ENCODE measurements at places on chromosomes 5 and 9.

DNA sequence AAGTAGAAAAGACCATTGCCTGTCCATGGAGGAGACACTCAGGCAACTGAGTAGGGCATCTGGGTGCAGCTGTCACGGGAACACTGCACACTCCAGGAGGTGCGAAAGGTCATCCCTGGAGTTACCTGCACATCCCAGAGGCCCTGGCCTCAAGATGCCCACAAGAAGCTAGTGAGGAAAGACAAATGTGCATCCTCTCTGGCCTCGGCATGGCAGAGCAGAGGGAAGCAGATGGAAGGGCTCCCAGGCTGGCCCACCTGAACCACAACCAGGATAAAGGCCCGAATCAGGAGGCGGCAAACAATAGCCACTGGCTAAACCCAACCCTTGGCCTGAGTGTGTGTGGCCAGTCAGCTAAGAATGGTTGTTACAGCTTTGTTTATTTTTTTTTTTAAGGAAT is 231.7 kb downstream of the SYK start:
- DNase-seq: no peak

GRCh38 chr9:84382720-84383119 is 42.2 kb upstream of the SLC28A3 start:
- DNase-seq: no peak

- DNase-seq: peak; percentile 57
These were observed 12.5 kb downstream of the MAPKAP1 start for GRCh38 chr9:125694478-125694877.

DNA sequence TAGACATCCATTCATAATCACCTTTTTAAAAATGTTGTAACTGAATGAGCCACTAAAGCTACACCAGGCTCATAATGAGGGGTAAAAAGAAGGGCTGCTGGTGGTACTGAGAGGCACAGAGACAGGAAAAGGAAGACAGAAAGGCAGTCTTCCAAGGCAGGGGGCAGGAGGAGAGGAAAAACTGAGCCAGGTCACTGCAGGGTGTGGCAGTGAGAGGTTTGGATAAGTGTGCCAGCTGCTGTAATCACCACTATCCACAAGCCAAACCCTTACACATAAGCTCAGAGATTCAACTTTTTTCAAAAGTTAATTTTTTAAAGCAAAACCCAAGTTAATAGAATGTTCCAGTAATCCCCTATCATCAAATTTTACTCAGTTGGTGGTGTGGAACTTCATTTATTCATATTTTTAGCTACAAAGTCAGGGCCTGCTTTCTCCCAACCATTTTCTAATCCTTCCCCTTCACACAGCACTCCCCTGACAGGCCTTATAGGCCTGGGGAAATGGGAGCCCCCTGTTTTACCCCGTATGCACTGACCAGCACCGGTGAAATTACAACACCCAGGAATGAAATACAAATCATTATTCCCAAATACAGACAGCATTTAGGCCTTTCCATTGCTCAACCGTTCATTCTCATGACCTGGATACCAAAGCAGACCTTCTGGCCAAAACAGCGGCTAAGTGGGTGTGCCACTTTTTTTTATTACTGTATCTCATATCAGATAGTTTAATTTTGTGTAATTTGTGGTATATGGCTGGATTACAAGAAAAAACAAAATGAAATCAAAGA is 76.3 kb downstream of the EFNA5 start:
- DNase-seq: peak; percentile 32

DNA sequence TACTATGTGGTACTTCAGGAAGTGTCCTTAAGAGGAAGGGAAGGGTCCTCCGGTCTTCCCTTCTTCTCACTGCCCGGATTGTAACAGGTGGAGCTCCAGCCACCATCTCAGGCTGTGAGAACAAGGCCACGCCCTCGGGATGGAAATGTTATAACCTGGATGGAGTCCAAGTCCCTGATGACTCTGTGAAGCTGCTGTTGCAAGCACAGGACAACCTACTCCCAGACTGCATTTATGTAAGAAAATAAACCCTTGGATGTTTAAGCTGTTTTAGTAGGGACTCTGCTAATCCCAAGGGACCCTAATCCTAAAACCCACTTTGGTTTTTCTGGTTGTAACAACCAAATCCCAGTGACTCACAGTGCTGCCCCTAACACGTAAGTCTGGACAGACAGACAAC is 221.6 kb downstream of the ACTL7B start:
- DNase-seq: peak; percentile 58

GRCh38 chr9:115152281-115152820 is 34.4 kb upstream of the TNC start:
- DNase-seq: no peak

DNA sequence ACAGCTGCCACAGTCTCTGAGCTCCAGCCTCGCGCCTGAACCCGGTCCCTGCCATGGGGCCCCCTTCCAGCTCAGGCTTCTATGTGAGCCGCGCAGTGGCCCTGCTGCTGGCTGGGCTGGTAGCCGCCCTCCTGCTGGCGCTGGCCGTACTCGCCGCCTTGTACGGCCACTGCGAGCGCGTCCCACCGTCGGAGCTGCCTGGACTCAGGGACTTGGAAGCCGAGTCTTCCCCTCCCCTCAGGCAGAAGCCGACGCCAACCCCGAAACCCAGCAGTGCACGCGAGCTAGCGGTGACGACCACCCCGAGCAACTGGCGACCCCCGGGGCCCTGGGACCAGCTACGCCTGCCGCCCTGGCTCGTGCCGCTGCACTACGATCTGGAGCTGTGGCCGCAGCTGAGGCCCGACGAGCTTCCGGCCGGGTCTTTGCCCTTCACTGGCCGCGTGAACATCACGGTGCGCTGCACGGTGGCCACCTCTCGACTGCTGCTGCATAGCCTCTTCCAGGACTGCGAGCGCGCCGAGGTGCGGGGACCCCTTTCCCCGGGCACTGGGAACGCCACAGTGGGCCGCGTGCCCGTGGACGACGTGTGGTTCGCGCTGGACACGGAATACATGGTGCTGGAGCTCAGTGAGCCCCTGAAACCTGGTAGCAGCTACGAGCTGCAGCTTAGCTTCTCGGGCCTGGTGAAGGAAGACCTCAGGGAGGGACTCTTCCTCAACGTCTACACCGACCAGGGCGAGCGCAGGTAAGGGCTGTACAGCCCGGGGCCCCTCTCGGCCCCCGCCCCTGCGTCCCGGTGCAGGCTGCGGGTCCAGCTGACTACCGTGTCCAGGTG is 509 bp downstream of the LVRN start:
- peak; percentile 29 for DNase-seq

GRCh38 chr5:8184455-8185063 is 315.6 kb downstream of the MTRR start:
- DNase-seq: peak; percentile 17

GRCh38 chr5:134046801-134047686 is 42.3 kb upstream of the VDAC1 start:
- no peak for DNase-seq

GRCh38 chr5:155103146-155103545 is 89.6 kb downstream of the KIF4B start:
- no peak for DNase-seq

- DNase-seq: no peak
These were observed 5.3 kb downstream of the ELAVL2 start for GRCh38 chr9:23820451-23821374.

- no peak for DNase-seq
These were observed 96.6 kb upstream of the ABCA1 start for GRCh38 chr9:105024529-105024928.

DNA sequence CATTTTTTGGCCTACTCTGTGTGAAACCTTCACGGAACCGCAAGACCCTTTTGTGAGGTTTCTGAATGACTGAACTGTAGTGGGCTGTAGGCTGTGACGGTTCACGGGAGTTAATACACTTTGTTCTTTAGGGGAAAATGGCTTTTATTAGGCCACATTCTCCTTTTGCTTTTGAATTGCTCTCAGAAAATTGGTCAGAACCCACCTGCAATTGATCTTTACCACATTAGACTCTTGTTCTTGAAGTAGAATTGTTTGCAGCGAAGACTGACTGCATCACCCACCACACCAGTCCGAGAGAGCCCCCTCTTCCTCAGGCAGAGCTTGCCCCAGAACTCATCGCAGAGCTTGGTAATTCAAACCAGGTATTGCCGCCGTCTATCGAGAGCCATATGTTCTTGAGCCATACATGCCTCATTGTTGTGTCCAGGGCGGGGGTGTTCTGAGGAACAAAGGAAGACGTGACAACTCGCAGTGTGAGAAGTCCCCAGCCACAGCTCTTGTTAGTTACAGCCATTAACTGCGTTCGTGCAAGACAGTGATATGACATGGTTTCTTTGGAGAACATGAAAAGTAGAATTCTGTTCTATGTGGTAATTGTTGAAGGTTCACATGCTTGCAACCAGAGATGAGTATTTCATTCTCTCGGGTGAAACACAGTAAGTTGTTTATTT is 166.4 kb upstream of the OTULINL start:
- no peak for DNase-seq

GRCh38 chr5:59592101-59592500 is 301.4 kb downstream of the PDE4D start:
- no peak for DNase-seq

GRCh38 chr5:148491015-148491792 is 107.4 kb downstream of the FBXO38 start:
- DNase-seq: peak; percentile 11

DNA sequence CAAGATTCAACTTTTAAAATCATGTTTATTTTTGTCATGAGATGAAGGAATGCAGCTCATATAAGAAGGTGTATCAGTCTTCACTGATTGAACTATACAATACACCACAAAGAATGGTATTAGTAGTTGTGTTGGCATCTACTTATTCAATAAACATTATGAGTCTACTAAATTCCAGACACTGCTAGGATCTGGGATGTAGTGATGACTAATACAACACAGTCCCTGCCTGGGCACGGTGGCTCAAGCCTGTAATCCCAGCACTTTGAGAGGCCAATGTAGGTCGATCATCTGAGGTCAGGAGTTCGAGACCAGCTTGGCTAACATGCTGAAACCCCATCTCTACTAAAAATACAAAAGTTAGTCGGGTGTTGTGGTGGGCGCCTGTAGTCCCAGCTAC is 171.4 kb upstream of the NFIB start:
- DNase-seq: peak; percentile 17

DNA sequence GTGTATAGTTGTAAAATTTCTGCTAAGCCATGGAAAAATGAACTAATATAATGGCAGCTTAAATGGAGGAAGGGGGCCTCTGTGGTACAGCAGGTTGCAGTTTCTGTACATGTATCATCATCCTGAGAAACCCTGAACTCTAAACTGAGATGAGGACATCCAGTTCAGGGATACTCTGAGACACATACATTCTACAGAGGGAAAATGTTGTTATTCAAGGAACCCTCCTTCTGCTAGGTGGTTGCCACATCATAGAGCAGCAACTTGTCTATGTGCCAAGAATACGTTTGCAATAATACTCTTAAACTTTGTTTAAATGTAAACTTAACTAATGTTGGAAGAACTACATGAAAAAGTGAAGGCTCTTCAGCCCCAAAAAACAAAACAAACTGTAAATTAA is 1310.8 kb upstream of the WWC1 start:
- DNase-seq: no peak

- peak; percentile 68 for DNase-seq
These were observed 377.6 kb downstream of the DNAH5 start for GRCh38 chr5:13566871-13567339.

DNA sequence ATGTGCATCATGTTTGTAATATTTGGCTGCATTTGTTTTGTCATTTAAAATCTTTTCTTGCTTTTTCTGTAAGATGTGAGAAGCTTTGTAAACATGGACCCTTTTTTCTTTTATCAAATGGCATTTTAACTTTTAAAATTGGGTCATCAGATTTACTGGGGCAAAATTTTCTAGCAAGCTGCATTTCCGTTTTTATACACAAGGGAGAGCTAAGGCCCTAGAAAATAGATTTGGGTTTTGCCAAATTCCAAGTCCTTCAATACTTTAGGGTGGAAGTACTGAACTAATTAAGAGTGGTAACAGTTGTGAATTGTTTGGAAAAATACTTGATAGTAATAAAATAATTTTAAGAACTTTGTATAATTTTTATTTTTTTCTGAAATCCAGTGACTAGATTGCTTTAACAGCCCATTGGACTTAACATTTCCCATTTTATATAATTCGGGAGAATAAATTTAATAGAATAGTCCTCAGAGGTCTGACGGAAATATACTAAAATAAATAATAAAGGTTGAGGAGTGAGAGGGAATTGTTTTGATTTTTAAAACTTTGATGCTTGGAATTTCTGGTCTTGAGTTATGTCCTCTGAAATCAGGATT is 117.4 kb downstream of the SMARCA2 start:
- DNase-seq: peak; percentile 66

GRCh38 chr9:134365791-134366222 is 39.6 kb downstream of the RXRA start:
- peak; percentile 69 for DNase-seq

- peak; percentile 41 for DNase-seq
These were observed 58.3 kb upstream of the CPEB4 start for GRCh38 chr5:173829826-173830225.

DNA sequence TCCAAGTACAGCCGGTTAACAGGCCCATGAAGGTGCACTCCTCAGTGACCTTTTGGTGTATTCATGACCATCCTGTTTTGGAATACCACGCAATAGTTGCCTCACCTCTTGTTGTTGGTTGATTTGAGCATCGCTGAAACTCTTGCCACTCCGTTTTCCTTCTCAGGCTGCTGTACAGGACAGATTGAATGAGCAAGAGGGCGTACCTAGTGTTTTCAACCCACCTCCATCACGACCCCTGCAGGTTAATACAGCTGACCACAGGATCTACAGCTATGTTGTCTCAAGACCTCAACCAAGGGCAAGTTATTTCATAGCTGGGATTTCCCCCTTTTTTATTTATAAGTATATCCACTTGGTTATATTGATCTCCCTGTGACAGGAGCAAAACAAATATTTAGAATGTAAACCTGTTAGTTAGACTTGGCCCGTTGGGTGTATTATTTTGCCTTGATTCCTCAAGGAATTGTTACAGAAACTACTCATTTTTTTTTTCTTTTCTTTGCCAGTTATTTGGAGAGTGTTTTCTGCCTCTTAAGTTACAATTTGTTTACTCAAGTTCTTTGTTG is 38.1 kb downstream of the FAF2 start:
- no peak for DNase-seq

DNA sequence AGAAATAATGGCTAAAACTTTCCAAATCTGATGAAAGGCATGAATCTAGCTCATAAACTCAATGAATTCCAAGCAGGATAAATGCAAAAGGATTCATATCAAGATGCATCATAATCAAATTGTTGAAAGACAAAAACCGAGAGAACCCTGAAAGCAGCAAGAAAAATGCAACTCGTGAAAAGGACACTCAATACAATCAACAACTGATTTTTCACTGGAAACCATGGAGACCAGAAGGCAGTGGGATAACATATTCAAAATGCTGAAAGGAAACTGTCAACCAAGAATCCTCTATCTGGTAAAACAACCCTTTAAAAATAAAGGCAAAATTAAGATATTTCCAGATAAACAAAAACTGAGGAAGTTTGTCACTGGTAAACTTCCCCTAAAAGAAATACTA is 9.5 kb downstream of the FBXL17 start:
- no peak for DNase-seq

- no peak for DNase-seq
These were observed 97.8 kb upstream of the TYRP1 start for GRCh38 chr9:12595400-12595799.

Data from cardiac fibroblast (primary cell).